ENCODE measurements at places on chromosomes 13 and 19. TPM values are rescaled to one million over a fixed set of nuclear protein-coding genes. Genes with fewer than 3 reads are reported as not detected.
A peak's percentile ranks its signal among the peaks of the same experiment; 100 is the strongest.

DNA sequence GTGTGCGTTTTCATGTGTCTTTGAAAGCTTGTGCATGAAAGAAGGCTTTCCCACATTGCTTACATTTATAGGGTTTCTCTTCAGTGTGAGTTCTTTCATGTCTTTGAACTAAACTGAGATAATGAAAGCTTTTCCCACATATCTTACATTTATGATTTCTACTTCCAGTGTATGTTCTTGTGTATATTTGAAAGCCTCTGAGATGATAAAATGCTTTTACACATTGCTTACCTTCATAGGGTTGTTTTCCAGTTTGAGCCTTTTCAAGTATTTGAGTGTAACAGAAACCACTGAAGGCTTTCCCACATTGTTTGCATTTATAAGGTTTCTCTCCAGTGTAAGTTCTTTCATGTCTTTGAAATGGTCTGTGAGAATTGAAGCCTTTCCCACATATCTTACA lies 9.8 kb upstream of the ZNF441 start:
- no peak for DNase-seq

- DNase-seq, result no peak
These were observed 197.1 kb upstream of the GPC6 start for GRCh38 chr13:93029536-93029935.

DNA sequence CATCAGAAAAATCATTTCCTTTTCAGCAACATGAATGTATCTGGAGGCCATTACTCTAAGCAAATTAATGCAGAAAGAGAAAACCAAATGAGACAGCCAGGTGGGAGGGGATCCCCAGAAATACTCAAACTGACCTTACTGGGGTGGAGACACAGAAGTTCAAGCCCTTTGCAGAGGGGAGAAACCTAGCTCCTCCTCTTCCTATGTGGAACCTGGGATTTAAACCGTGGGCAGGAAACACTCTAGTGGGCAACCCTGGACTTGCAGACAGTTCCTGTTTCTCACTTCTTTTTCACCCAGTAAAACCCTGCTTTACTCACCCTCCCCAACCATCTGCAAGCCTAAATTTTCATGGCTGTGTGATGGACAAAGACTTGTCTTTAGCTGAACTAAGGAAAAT lies 61.3 kb downstream of the SLITRK6 start:
- DNase-seq, result no peak

GRCh38 chr13:24893863-24894262 lies 129.9 kb downstream of the RNF17 start:
- DNase-seq, result no peak

Gene KIR2DL1
- total RNA-seq, result not detected

GRCh38 chr19:18616023-18616422 lies 3.4 kb downstream of the TMEM59L start:
- no peak for DNase-seq

Gene PSPN
- 2.4 TPM for total RNA-seq

DNA sequence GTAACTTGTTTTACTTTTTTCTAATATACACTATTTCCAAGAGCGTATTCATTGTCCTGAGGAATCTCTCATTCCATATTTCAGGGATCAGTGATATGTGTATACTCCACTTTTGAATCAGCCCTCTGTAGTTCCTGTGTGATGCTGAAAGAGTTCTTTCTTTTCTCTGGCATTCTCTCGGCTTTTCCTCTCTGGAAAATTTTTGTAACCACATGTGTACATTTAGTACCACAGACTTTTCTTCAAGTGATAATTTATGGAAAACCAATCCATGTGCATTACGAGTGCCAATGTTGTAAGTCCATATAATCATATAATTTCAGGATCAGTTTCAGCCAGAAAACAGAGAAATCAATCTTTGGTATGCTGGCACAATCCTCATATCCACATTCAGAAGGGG lies 102.2 kb upstream of the MBNL2 start:
- no peak for DNase-seq

Gene ZNF865
- 18.6 TPM for total RNA-seq

- DNase-seq, result no peak
These were observed 81.1 kb downstream of the UFM1 start for GRCh38 chr13:38430796-38431195.

GRCh38 chr13:68929075-68929745 lies 1178.4 kb upstream of the ATXN8OS start:
- no peak for DNase-seq

DNA sequence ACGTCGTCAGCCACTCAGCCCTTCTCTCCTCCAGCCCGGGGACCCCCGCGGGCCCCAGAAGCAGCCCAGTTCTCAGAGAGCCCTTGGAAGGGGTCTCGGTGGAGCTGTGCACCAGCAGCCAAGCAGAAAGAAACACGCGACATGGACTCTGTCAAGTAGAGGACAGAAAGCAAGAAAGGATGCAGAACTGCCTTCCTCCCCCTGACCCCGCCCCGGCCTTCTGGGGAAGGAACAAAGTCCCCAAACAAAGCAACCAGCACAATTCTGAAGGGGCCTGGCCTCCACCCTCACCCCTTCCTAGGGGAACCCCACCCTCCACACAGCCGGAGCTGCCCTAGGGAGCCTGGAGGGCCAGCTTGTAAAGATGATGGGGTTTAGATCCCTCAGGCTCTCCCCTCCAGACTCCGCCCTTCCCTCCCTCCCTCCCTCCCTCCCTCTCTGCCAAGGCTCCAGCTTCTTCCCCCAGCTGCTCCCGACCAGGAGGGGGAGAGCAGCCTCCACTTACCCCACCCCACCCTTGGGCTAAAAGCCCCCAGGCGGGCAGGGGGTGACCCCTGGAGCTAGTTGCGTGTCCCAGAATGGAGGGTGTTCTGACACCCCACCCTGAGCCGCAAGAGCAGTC lies 7.8 kb downstream of the LYL1 start:
- no peak for DNase-seq

Gene PNMA8C
- total RNA-seq, result not detected

- no peak for DNase-seq
These were observed 1.0 kb downstream of the MBOAT7 start for GRCh38 chr19:54188215-54188871.

DNA sequence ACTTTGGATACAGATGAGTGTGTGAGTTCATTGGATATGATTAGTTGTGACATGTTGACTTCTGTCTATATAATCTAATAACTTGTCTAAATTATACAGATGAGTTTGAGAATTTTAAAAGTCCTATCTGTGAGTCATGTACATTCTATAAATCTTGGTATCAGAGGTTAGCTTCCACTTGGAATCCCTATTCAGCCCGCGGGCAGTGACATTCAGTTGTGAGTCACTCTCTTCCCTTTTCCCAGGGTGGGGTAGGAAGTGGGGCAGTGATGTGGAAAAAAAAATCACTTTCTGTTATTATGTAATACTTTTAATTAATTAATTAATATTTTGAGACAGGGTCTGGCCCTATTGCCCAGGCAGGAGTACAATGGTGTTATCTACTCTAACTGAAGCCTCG lies 33.0 kb upstream of the ZNF808 start:
- no peak for DNase-seq

Gene ERCC2
- 20.0 TPM for total RNA-seq

Gene PCDH9
- total RNA-seq, result 0.14 TPM

GRCh38 chr13:25114220-25114619 lies 18.3 kb downstream of the PABPC3 start:
- DNase-seq, result peak; percentile 68
